ENCODE measurements at places on chromosomes 7 and 10.

GRCh38 chr7:106589198-106589879, 71.6 kb downstream of the CCDC71L start:
- DNase-seq: no peak

- DNase-seq: no peak
Measured at GRCh38 chr10:16832351-16833080, 15.3 kb upstream of the RSU1 start.

GRCh38 chr10:21532694-21533466, 1.2 kb upstream of the MLLT10 start:
- DNase-seq: no peak

- no peak for DNase-seq
Measured at GRCh38 chr10:129841071-129841470, 123.0 kb downstream of the EBF3 start.

- peak; percentile 90 for DNase-seq
Measured at GRCh38 chr10:15097011-15097812, at the start of gene RPP38. Gene RPP38 (plus strand): TSS chr10:15097355. CDS start chr10:15103315, 5,960 bp downstream.

DNA sequence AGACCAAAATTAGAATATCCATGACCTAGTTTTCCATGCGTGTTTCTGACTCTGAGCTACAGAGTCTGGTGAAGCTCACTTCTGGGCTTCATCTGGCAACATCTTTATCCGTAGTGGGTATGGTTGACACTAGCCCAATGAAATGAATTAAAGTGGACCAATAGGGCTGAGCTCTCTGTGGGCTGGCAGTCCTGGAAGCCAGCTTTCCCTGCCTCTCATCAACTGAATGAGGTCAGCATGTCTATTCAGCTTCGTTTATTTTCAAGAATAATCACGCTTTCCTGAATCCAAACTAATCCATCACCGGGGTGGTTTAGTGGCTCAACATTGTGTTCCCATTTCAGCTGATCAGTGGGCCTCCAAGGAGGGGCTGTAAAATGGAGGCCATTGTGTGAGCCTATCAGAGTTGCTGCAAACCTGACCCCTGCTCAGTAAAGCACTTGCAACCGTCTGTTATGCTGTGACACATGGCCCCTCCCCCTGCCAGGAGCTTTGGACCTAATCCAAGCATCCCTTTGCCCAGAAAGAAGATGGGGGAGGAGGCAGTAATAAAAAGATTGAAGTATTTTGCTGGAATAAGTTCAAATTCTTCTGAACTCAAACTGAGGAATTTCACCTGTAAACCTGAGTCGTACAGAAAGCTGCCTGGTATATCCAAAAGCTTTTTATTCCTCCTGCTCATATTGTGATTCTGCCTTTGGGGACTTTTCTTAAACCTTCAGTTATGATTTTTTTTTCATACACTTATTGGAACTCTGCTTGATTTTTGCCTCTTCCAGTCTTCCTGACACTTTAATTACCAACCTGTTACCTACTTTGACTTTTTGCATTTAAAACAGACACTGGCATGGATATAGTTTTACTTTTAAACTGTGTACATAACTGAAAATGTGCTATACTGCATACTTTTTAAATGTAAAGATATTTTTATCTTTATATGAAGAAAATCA, 35.5 kb downstream of the CAV1 start:
- DNase-seq: no peak

DNA sequence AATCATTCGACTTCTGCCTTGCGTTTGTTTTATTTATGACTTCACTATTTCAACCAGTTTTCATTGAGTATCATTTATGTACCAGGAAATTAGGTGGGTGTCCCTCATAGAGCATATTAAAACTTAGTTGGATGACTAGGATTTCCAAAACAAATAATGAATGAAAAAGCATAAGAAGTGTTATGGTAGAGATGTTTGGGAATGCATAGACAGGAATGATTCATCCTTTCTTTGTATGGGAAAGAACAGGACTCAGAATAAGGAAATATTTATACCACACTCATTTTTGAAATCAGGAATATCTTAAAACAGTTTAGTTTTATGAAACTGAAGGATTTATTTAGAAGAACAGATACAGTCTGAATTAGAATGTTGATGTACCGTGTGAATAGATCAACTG, 315.7 kb downstream of the EXOC4 start:
- no peak for DNase-seq

DNA sequence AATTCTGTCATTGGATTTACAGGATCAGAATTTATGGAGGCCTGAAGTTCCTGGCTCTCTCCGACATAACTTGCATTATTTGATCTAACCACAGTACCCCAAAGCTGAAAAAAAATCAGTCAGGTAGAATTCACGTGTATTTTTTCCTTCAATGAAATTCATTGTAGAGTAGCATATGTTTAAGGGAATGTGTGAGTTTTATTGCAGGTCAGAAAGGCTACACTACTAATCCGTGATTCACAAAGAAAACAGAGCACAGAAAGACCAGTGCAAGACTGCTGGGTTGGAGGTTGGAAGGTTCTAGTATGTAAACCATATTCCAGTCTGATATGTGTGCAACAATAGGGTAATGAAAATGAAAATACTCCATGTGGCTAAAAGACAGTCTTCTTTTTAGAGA, 247.0 kb upstream of the FERD3L start:
- no peak for DNase-seq

DNA sequence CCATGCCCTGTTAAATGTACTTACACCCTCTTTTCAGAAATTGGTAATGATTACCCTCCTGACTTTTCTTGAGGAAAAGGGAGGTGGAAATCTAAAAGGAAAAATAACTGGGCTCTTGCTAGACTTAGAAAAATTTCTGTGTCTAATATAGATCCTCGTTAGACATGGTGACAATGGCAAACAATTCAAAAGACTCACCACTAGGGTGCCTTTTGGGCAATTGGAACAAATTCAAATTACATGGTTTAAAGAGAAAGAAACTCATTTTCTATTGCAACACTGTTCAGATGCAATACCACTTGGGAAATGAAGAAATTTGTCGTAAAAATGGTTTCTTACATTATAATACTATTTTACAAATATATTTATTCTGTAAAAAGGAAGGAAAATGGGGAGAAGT, 950.1 kb downstream of the GRM8 start:
- DNase-seq: no peak

DNA sequence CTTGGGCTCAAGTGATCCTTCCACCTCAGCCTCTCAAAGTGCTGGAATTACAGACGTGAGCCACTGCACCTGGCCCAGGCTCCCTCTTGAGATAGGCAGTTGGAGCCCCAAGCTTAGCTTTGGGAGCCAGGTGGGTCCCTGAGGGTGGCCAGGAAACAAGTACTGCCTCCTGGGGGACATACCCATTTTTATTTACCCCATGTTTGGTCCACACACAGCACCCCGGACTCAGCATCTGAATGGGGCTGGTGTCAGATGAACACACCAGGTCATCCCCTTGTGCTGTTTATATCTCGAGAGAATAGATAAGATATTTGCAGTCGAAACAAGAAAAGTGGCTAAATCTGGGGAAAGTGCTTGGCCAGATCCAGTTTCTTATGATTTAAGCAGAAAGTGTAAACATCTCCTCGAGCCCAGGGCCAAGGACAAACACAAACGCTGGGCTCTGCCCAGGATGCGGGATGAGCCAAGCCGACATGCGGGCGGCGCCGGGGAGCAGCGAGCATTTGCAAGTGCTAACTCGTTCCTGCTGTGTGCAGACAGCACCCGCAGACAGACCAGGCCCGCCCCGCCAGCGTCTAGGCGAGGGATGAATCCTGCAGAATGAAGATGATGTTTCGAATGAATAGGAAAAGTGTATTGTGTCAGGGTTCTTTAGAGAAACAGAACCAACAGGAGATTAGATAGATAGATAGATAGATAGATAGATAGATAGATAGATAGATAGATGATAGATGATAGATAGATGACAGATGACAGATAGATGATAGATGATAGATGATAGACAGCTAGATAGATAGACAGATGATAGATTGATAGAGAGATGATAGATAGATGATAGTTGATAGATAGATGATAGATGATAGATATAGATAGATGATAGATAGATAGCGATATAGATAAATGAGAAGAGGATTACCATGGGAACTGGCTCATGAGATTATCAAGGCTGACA, 44.4 kb upstream of the OCM2 start:
- no peak for DNase-seq

- no peak for DNase-seq
Measured at GRCh38 chr7:92785923-92786322, 50.5 kb downstream of the CDK6 start.

GRCh38 chr7:91345449-91345848, 81.2 kb downstream of the FZD1 start:
- DNase-seq: no peak

DNA sequence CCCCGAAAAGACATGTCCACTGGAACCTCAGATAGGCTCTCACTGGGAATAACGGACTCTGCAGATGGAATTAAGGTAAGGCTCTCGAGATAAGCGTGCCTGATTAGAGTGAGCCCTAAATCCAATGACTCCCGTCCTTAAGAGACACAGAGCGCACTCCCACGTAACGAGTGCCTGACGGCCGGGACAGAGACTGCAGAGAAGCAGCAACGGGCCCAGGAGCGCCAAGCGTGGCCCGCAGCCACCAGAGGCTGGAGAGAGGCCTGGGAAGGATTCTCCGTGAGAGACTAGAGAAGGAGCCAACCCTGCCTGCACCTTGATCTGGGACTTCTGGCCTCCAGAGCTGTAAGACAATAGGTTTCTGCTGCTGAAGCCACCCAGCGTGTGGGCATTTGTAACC, 20.0 kb upstream of the TNRC18 start:
- DNase-seq: no peak

GRCh38 chr7:71311576-71311975, 179.6 kb downstream of the GALNT17 start:
- no peak for DNase-seq

GRCh38 chr7:117839507-117839906, 33.7 kb downstream of the CTTNBP2 start:
- DNase-seq: no peak

DNA sequence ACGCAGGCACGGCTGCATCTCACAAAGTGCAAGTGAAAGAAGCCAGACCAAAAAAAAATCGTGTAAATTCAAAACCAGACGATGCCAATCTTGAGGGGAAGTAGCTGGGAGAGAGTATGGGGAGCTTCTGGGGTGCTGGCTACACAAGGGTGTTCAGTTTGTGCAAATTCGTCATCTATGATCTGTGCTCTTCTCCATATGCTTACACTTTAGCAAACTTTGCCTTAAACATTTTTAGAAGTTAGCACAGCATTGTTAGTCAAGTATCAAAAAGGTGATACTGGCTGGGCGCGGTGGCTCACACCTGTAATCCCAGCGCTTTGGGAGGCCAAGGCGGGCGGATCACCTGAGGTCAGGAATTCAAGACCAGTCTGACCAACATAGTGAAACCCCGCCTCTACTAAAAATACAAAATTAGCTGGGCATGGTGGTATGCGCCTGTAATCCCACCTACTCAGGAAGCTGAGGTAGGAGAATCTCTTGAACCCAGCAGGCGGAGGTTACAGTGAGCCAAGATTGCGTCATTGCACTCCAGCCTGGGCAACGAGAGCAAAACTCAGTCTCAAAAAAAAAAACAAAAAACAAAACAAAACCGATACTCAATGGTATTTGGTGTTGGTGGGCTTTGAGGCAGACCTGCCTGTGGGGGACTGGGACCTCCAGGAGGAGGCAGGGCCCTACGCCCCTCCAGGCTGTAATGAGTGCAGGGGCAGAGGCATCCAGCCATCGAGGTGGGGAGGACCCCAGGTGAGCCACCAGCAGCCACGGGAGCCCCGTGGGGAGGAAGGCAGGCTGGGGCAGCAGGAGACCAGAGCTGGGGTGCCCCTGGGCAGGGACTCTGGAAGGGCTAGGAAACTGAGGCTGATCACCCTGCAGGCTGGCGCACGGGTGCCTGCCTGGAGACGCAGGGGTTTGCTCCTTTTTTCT, 150.0 kb downstream of the PRKAG2 start:
- no peak for DNase-seq

DNA sequence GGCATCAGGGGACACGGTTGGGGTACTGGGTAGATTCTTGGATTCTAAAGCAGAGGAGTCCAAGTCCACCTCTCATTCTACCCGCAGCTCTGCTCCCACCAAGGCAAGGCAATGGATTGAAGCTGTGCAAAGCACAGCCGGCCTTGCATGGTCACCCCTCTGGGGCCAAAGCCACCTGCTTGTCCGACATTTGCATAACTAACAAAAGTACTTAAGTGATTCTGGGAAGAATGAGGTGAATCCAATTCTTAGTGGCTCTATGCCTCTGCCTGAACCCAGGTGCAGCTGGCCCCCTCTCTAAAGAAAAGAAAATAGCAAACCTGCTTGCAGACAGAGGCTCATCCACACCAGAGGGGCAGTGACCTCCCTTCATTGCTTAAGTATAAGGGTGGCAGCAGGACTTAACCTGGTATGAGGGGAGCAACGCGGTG, 10.7 kb upstream of the COBL start:
- DNase-seq: no peak

DNA sequence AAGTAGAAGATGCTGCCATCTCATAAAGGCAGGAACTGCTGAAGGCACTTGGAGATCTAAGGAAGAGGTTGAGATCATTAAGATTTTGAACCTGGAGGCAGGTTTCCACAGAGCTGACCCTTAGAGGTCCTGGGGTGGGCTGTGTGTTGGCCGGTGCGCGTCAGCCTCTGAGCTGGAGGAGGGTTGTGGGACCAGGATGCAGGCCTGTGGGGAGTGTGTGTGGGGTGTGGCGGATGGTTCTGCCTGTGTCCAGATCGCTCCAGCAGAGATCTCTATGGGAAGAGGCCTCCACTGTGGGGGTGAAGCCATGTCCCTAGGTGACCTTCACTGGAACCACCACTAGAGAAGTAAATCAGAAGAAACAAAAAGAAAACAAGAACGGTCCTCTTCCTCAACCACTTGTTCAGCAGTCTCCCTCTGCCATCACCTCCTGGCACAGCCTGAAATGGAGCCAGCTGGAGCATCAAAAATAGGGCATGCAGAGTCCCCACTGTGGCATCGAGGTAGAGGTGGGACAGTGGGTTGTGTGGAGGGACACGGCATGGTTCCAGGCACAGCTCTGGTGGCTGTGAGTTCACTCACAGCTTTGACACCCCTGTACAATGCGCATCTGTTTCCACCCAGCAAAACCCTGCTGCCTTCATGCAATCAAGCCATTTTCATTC, 453.8 kb downstream of the TCERG1L start:
- no peak for DNase-seq

- no peak for DNase-seq
Measured at GRCh38 chr7:107843184-107843583, 40.2 kb upstream of the SLC26A3 start.

GRCh38 chr7:28179120-28180030, 1.2 kb downstream of the JAZF1 start:
- DNase-seq: peak; percentile 71

GRCh38 chr10:111705021-111705420, 478.5 kb downstream of the GPAM start:
- DNase-seq: no peak

DNA sequence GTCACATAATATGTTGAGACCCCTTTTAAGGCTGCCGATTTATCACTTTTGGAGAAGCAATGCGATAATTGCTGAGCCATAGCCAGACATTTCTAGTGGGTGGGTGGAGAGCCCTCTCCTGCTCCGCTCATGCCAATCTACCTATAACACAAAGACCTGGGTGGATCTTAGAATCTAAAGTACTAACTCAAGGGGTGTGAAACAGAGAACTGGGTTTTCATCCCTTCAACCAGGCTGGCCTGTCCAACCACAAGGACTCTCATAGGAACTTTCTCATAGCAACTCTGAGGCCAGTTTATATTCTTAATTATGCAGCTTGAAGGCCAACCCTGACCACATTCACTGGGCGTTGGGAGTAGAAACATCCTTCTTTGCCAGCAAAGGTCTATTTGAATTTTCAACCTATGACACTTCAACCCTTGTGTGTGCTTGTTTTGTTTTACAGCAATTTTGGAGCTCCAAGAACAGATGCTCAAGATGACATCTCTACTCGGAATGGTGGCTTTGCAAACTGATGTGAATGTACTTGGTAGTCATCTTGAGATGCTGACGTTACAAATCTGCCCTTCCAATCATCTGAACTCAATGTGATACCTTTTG, 1198.2 kb upstream of the AUTS2 start:
- no peak for DNase-seq
